K562 (cell line): ENCODE measurements at places on chromosomes 2 and 18. TPM values are rescaled to one million over a fixed set of nuclear protein-coding genes. Genes with fewer than 3 reads are reported as not detected.

GRCh38 chr2:68784188-68784587, 49.6 kb downstream of the ARHGAP25 start:
- peaks cover 6% of the 10 kb centered on the region; the same call in 2 of the 3 replicates for H3K36me3 ChIP-seq
- H3K4me1 ChIP-seq = peaks cover 7% of the 10 kb centered on the region
- DNase-seq = no peak
- no peak overlapping the region for H3K27ac ChIP-seq

GRCh38 chr2:219426534-219427136, 8.0 kb upstream of the SPEG start:
- peaks cover 9% of the 10 kb centered on the region; the same call in 2 of the 3 replicates for H3K4me1 ChIP-seq
- H3K27me3 ChIP-seq = no peaks in the 10 kb centered on the region
- no peak for DNase-seq

DNA sequence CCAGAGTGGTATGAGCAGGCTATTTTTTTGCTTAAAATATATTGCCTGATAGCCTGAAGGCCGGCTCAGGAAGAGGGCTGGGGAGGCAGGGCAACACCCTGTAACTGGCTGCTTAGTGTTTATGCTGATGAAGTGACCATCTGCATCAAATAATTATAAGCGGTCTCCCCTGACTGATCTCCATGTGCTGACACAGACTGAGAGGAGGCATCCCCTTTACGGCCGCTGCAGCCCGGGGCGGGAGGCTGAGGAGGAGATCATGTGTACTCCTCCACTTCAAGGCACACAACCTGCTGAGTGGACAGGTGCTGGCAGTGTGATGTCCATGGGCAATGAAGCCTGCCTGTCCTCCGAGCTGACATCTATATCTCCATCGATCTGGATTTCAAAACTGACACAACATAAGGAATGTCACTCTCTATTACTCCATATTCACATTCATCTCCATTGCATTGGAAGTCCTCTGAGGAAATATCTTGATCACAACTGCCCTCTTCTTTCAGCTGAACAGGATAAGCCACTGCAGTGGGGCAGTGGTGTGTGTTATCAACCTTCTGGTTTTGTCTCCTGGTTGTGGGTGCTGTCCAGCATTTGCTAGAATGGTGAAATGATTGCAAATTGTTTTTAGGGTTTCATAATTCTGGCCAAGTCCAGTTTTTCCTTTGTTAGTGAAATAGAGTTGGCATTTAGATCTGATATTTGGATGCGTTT, 143.5 kb downstream of the AQP4 start:
- no peak for DNase-seq
- H3K27me3 ChIP-seq = no peaks in the 10 kb centered on the region
- no peak overlapping the region for H3K4me3 ChIP-seq
- no peak overlapping the region for H3K27ac ChIP-seq
- H3K36me3 ChIP-seq = no peaks in the 10 kb centered on the region

DNA sequence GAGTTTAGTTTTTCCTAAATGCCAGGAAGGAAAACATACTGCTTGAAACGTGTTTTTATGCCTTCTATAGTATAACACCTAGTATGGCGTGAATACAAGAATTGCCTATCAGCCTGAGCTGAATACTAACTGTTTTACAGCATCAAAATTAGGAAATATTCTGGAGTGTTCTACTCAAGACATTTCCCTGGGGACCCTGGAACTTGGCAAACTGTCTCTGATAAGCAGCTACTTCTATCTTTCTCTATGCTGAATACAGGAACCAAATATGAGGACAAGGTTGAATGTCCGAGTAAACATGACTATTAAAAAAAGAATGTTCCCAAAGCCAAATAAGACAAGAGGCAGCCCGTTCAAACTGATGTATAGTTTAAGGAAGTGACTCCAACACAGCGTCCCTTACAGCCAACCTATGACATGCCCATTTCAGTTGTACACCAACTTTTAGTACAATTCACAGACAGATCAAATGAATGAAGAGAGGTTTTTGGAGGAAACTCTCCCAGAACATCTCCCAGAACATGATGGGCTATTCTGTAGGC, 951.3 kb upstream of the ACVR2A start:
- DNase-seq = no peak
- H3K27me3 ChIP-seq = no peaks in the 10 kb centered on the region
- H3K4me3 ChIP-seq = no peak overlapping the region
- H3K4me1 ChIP-seq = no peaks in the 10 kb centered on the region
- H3K27ac ChIP-seq = no peak overlapping the region
- no peaks in the 10 kb centered on the region for H3K36me3 ChIP-seq

DNA sequence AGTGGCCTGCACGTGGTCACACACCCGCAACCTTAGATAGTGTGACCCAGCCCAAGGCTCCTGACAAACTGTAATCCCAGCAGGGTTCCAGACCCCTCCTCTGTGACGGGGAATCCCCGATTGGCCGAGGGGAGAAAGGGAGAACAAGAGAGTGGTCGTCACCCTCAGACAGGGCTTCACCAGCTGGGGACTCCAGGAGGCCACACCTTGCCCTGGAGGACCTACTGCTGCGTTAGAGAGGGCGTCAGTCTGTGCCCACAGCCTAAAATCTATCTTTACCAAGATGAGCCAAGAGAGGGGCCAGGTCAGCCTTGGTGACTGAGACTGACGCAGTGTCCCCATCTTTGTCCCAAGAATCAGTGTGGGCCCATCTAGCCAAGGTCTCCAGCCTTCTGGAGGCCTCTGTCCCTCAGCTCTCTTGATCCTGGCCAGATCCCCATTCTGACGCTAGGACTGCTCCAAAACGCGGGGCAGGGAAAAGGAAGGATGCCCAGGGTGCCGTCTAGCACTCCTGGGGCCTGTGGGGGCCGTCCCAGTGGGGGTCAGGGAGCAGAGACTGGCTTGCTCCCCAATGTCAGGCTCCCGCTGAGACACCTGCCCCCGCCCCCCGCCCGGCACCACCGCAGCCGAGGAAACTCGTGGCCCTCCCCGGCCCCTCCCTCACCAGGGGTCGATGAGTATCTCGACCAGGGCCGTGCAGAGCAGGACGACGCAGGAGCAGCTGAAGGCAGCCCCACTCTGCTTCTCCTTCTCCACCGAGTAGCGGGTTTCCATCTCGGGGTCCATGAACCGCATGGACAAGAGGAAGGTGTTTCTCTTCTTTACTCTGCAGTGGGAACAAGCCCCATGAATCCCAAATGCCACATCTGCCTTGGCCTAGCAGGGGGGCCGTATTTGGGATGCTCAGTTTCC, 40.9 kb downstream of the CENPO start:
- peaks cover 62% of the 10 kb centered on the region; the same call in 2 of the 3 replicates for H3K36me3 ChIP-seq
- H3K27me3 ChIP-seq = no peaks in the 10 kb centered on the region
- DNase-seq = no peak
- H3K4me1 ChIP-seq = peaks cover 3% of the 10 kb centered on the region

GRCh38 chr2:37506407-37507050, 162.1 kb downstream of the QPCT start:
- no peak overlapping the region for H3K4me3 ChIP-seq
- no peaks in the 10 kb centered on the region; the same call in 2 of the 3 replicates for H3K4me1 ChIP-seq
- peaks cover 6% of the 10 kb centered on the region; the same call in 2 of the 3 replicates for H3K27me3 ChIP-seq

GRCh38 chr2:237540823-237541222, 25.6 kb upstream of the PRLH start:
- H3K4me1 ChIP-seq = no peaks in the 10 kb centered on the region; the same call in 1 of the 2 replicates
- H3K27ac ChIP-seq = no peak overlapping the region
- no peak overlapping the region for H3K4me3 ChIP-seq
- H3K27me3 ChIP-seq = peaks cover 46% of the 10 kb centered on the region
- no peaks in the 10 kb centered on the region for H3K36me3 ChIP-seq

GRCh38 chr18:24118750-24119577, 19.9 kb upstream of the CABYR start:
- H3K27me3 ChIP-seq = peaks cover 3% of the 10 kb centered on the region
- no peaks in the 10 kb centered on the region for H3K36me3 ChIP-seq
- DNase-seq = peak; percentile 58
- H3K27ac ChIP-seq = no peak overlapping the region
- no peaks in the 10 kb centered on the region for H3K4me1 ChIP-seq

- no peaks in the 10 kb centered on the region for H3K36me3 ChIP-seq
- no peaks in the 10 kb centered on the region for H3K27me3 ChIP-seq
- H3K4me1 ChIP-seq = no peaks in the 10 kb centered on the region
- DNase-seq = no peak
Measured at GRCh38 chr2:204869132-204869823, 324.0 kb downstream of the PARD3B start.

GRCh38 chr2:66469214-66469902, 34.4 kb downstream of the MEIS1 start:
- no peaks in the 10 kb centered on the region; the same call in 1 of the 2 replicates for H3K4me1 ChIP-seq
- no peaks in the 10 kb centered on the region for H3K27me3 ChIP-seq
- no peak overlapping the region for H3K27ac ChIP-seq
- H3K36me3 ChIP-seq = no peaks in the 10 kb centered on the region
- no peak for DNase-seq

GRCh38 chr2:100857915-100858314, 38.0 kb downstream of the NPAS2 start:
- no peak for DNase-seq
- H3K27me3 ChIP-seq = peaks cover 51% of the 10 kb centered on the region
- no peaks in the 10 kb centered on the region for H3K4me1 ChIP-seq
- no peak overlapping the region for H3K27ac ChIP-seq

- DNase-seq = peak; percentile 61
- no peak overlapping the region for H3K27ac ChIP-seq
- H3K4me3 ChIP-seq = no peak overlapping the region
- H3K27me3 ChIP-seq = no peaks in the 10 kb centered on the region
- no peaks in the 10 kb centered on the region for H3K36me3 ChIP-seq
Measured at GRCh38 chr2:199485732-199486335, 28.1 kb upstream of the SATB2 start.

DNA sequence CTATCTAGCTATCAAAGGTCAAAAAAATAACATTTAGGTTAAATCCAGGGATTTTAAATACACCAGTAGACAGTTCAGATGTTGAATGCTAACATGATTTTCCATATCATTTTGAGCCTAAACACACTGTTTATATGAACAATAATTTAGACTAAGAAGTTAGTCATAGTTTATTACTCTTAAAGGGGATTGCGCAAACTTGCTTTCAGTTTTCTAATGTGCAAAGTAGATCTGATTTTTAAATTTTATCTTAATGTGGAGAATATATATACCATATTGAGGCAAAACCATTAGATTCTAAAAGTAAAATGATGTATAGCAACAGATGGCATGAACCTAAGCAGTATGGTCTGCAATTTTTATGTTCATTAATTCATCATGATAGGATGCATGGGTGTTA, 76.6 kb downstream of the CDH7 start:
- no peaks in the 10 kb centered on the region for H3K4me1 ChIP-seq
- no peak overlapping the region for H3K4me3 ChIP-seq

- no peaks in the 10 kb centered on the region for H3K4me1 ChIP-seq
- DNase-seq = no peak
- no peak overlapping the region for H3K27ac ChIP-seq
- no peaks in the 10 kb centered on the region for H3K36me3 ChIP-seq
- H3K27me3 ChIP-seq = no peaks in the 10 kb centered on the region
Measured at GRCh38 chr2:69493268-69493667, 56.0 kb upstream of the NFU1 start.

DNA sequence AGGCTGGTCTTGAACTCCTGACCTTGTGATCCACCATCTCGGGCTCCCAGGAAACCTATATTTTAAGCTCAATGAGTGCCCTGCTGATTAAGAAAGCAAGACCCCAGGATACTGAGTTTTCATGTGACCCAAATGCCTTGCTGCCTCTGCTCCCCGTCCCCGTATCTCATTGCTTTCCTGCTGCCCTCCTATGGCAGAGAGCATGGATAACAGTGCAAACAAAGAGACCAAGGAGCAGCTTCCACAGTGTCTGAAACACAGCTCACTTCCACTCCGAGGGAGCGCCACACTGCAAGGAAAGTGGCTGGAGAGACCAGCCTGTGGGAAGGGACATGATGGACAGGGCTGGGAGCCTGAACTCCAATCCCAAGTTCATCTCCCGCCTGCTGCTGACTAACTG, 246.8 kb downstream of the TMEM182 start:
- H3K36me3 ChIP-seq = no peaks in the 10 kb centered on the region
- no peaks in the 10 kb centered on the region for H3K4me1 ChIP-seq
- no peak overlapping the region for H3K27ac ChIP-seq

GRCh38 chr2:29329899-29330298, 214.7 kb downstream of the CLIP4 start:
- H3K27ac ChIP-seq = no peak overlapping the region
- no peaks in the 10 kb centered on the region for H3K4me1 ChIP-seq
- no peaks in the 10 kb centered on the region for H3K36me3 ChIP-seq

- no peak for DNase-seq
- no peak overlapping the region for H3K4me3 ChIP-seq
- no peaks in the 10 kb centered on the region for H3K4me1 ChIP-seq
- no peak overlapping the region for H3K27ac ChIP-seq
Measured at GRCh38 chr2:152456262-152456661, 121.3 kb downstream of the FMNL2 start.

- no peaks in the 10 kb centered on the region for H3K36me3 ChIP-seq
- no peak overlapping the region for H3K27ac ChIP-seq
- no peak overlapping the region for H3K4me3 ChIP-seq
- no peaks in the 10 kb centered on the region for H3K27me3 ChIP-seq
- no peaks in the 10 kb centered on the region for H3K4me1 ChIP-seq
Measured at GRCh38 chr18:49101236-49101635, 150.5 kb upstream of the SMAD7 start.

XIRP2 gene
- total RNA-seq = 0.07 TPM in 1 of 2 replicates, not detected in the other

ANKRD53 gene
- total RNA-seq = 0.18 TPM in 1 of 2 replicates, not detected in the other

RBMS1 gene
- 0.09 and 0.38 TPM in 2 replicates for total RNA-seq

C1GALT1C1L gene
- 1.5 and 1.6 TPM in 2 replicates for total RNA-seq

IL1RL1 gene
- total RNA-seq = 0.44 and 1.0 TPM in 2 replicates

ABCA12 gene
- 0.02 TPM in 2 replicates for total RNA-seq

GBX2 gene
- total RNA-seq = 0.53 and 0.54 TPM in 2 replicates

DSG2 gene
- 41.3 and 43.0 TPM in 2 replicates for total RNA-seq
